Stimulated activated CD8-positive, alpha-beta memory T cell treated with anti-CD3 and anti-CD28 coated beads, Interleukin-7, amount 100 ng/mL, for 1 hour (primary cell): ENCODE measurements at places on chromosomes 7 and 10.

GRCh38 chr7:22814261-22815208, 8.1 kb downstream of the TOMM7 start:
- DNase-seq: no peak

DNA sequence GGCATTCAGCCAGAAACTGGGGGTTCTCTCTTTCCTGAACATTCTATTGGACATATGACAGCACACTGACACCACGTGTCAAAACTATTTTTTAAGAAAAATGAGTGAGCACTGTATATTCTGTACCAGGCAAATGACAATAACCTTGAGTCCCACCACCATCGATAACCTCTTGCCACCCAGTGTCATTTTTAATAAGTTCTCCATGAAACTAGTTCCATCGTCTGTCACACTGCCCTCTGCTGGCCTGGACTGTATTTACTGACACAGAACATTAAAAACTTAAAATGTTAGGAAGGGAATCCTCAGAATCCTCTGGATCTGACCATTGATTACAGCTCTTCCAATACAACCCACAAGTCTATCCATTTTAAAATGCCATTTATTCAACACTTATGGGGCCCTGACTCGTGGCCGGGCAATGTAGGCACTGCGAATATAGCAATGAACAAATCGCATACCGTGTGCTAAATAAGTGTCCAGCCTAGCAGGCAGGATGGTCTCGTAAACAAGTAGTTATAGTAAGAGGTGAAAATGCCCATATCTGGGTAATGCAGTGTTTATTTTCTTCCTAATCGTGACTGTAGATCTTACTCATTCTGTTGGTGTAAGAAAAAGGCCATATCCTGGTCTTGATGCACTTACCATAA, 35.9 kb upstream of the CACNB2 start:
- no peak for DNase-seq

DNA sequence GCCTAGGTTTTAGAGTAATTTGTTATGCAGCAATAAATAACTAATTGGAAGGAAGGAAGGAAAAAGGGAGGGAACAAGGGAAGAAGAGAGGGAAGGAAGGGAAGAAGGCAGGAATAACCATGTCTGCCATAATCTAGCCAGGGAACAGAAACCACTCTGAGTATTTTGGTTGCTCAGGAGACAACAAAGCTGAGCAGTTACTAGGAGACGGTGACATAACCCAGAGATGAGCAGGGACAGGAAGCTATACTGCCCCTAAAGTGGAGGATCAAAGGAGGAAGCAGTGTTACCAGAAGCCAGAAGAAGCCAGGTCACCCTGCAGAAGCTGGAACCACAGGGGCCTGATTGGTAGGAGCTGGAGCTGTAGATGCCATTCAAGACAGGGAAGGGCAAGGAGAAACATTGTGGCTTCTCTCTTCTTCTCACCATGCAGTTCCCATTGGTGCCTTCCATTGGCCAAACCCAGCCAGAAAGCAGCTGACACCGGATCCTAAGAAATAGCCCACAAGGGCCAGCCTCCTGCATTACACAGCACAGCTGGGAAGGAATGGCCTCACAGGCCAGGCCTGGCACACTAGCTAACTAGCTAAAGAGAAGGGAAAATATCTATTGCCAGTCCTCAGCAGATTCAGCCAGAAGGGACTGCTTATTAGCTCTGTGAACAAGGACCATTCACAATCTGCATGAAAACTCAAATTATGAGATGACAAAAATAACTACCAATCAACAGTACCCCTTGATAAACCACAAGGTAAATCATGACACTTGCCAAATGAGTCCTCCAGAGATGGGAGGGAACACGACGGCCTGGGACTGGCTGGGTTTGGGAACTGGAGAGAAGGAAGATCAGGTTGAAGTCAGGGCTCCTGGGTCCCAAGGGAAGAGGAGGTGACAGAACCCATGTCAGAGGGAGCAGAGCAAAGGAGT, 184.5 kb upstream of the NFE2L3 start:
- DNase-seq: no peak

DNA sequence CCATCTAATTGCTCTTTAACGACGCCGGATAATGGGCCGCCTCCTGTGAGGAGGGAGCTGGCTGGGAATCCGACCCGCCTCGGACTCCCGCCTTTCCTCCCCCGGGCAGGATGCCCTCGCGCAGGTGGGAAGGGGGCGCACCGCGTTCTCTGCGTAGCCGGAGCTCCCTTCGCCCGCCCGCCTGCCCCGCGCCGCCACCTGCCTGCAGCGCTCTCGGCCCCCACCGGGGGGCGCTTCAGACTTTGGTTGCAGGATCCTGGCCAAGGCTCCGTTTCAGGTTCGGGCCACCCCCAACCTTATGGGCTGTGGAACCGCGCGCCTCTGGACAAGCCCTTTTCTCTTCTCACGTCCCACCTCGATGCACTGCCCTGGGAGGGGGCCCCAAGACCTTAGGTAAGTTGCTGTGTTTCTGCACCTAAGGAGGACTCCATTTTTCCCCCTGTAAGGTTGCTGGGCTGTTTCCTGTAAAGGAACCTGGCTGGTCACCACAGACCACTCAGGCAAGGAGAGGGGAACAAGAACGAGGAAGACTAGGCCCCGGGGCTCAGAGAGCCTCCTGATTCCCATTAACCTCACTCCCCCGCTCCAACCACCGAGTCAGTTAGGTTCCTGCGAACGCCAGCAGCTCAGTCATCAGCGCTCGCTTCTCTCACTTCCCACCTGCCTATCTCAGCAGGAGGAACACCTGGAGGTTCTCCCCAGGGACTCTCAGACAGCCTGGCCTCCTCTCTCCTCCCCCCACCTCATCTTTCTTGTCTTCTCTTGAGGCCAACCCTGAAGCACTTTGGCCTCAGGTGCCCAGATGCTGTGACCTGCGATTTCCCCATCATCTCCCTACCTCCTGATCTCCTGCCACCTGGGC, 11.3 kb upstream of the KAZALD1 start:
- DNase-seq: peak; percentile 53

DNA sequence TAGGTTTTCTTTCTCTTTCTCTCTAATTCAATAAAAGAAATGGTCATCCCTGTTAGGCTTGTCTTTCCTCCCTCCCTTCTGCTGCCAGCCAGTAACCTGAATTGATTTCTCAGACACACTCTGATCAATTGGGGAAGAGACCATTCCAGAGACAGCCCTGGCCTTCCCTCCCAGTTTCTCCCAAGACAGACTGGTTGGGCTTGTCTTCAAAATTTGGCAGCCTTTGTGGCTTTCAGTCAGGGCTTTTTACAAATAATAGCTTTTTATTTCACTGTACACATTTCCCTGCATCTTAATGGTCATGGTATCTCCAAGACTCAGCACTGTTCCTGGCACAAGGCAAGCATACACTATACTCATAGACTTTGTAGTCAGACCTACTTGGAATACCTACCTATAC, 33.9 kb downstream of the BCAP29 start:
- no peak for DNase-seq

DNA sequence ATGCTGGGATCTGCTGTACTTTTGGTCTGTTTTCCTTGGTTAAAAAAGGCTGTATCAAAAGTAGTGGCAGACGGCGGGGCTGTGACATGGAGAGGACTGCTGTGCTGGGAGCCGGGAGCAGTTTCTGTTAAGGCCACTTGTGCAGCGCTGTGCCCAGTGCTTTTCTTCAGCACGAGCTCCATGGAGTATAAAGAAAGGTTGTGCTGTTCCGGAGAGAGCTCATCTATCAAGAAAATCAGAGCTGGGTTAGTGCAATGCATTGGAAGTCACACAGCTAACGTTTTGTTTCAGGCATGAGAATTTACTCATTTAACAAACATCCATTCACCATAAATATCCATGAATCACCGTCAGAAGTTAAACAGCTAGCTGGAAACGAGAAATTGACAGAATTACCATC, 62.0 kb downstream of the KIAA1549 start:
- no peak for DNase-seq

GRCh38 chr10:90064295-90064694, 362.9 kb downstream of the KIF20B start:
- no peak for DNase-seq

- no peak for DNase-seq
Observed at GRCh38 chr10:112986544-112987190, 36.6 kb downstream of the TCF7L2 start.

- DNase-seq: no peak
Observed at GRCh38 chr10:3802526-3803265, 17.7 kb upstream of the KLF6 start.

DNA sequence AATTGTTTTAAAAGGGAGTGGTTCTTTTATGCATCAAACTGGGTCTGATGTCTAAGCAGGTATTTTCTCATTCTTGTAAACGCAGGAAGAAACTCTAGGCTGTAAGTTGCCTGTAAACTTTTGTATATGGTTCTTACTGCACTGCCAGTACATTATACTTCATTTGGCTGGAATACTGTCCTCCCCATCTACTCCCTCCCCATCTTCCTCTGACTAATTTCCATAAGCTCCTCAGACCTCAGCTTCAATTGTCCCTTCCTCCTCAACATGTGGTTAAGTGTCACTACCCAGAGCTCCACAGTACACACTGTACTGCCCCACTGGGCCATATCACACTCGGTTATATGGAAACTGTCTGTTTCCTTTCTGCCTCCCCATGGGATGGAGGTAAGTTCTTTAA, 161.4 kb upstream of the MDFIC start:
- DNase-seq: no peak

- no peak for DNase-seq
Observed at GRCh38 chr10:103949728-103950127, 17.2 kb upstream of the SLK start.

DNA sequence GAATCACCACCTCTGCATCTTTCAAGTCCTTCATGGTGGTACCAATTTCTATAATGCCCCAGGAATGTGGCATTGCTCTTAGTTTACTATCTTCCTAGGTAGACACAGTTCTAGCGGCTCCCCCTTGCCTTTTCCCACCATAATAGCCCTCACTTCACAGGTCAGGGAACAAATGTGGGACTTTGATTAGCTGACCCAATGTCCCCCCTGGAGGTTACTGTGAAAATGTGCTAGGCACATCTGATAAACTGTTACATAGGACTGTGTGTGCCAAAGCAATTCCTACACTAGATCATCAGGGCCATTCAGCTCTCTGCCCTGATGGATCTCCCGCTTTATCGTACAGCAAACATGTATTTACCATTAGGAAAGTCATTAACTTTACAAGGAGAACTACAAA, 94.0 kb downstream of the TWIST1 start:
- DNase-seq: no peak

DNA sequence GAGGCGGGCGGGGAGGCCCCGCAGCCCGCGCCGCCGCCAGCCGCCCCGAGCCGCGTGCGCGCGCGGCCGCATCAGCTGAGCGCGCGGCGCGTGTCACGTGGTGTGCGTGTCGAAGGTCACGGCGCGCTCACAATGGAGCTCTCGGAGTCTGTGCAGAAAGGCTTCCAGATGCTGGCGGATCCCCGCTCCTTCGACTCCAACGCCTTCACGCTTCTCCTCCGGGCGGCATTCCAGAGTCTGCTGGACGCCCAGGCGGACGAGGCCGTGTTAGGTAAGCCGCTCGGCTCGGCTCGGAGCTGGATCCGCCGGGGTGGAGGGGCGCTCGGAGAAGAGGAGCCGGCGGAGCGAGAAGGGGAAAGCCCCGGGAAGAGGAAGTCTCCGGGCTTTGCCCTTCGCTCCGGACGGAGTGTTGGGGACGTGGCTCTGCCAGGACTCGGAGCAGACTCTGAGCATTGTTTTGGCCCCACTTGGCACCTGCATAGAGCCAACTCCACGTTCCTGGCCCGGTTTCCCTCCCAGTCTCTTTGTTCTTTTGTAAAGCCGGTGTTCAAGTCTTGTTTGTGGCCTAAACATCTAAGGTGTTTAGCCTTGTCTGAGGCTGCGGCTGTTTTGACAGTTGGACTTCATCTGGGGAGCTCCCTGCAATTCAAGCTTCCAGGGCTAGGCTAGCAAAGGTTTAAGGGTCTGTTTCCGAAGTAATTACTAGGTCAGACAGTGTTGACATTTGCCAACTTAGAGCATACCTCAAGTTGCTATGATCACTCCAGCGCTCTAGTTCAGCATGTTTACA, at the start of gene COMMD3:
COMMD3 (plus strand) TSS at position 103 of the 790 bp plus-strand sequence; CDS start at position 133, 30 bp downstream.
- DNase-seq: no peak

DNA sequence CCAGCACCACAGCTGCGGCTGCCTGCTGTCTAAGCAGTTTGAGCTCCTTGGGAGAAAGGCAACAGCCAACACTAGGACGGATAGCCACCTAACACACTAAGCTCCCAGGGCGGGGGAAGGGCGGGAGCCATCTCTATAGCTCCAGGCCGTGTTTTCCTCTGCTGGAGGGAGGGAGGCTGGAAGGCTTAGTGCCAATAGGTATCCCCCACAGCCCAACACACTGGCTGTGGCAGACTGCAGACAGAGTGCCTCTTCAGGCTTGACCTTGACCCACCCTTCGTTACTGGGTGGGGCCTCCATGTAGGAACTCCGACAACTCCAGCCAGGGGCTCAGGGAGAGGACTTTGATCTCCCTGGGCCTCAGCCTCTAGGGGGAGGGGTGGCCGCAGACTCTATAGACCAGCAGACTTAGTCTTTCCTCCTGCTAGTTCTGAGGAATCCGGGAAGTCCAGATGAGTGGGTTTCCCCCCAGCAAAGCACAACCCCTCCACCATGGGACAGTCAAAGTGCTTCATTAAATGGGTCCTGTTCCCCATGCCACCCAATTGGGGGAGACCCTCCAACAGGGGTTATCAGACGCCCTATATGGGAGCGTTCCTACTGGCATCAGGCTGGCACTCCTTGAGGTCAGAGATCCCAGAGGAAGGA, 314.4 kb upstream of the MKI67 start:
- no peak for DNase-seq

DNA sequence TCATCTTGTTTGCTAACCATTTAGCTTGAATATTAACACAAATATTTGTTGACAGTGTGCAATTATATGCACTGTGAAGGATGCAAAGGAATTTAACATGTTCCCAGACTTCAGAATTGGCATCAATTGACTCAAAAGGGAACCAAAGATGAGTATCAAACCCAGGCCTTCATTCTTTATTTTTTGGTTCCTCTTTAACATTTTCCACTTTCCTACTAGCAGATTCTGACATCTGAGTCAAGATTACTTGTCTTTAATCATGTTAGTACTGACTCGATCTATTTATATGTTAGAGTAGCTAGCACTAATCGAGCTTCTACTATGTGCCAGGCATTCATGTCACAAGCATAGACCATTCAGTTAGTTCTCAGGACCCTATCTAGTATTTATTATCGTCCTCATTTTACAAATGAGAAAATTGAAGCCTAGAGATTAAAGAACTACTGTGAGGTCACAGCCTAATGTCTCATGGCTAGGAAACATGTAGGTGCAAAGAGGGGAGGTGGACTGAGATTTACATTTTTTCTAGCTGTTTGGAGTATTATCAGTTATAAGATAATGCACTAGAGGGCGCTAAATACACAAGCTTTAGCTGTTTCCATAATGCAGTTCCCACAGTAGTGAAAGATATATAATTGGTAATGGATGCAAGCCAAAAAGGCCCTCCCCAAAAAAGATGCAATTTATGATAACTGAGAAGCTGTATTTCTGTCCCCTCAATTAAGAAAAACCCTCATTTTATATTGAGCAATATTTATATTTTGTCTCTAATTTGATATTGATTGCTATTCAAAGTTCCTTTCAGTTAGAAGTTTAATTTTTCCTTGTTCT, 32.9 kb upstream of the KMT2E start:
- DNase-seq: no peak
